ENCODE measurements at places on chromosomes 11 and 22.

DNA sequence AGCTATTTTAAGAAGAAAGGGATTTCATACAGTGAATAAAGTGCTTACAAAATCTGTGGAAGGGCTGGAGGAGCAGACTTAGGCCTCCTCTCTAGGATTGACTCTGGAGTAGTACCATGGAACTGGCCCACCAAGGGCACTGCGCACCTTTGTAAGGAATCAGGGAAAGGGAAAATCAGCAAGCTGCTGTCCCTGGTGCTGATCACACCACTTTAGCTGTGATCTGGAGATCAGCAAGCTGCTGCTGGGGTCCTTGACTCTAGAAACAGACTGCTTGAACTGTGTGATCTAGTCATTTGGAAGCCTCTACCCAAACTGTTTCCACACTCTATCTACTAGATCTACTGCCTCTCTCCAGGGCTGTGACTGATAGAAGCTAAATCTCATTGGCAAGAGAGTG lies 18.4 kb upstream of the TECTA start:
- DNase-seq = no peak

GRCh38 chr11:13905137-13905781 lies 57.3 kb upstream of the SPON1 start:
- no peak for DNase-seq

DNA sequence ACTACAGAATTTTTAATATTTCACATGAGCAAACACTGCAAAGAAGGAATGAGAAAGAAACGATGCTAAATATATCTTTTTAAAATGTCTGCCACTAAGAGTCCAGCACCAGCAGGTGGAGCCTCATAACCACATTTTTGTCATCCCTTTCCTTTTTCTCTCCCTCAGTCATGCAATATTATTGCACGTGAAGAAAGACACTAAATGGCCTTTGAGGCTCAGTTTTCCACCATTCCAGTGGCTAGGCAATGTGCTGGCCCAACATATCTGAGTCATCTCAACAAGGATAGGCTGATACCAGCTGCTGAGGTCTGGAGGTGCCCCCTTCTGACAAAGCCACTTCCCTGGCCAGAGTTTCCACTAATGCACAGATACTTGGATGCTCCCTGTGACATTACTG lies 1.8 kb downstream of the ALKBH8 start:
- peak; percentile 48 for DNase-seq

- DNase-seq = peak; percentile 56
These were observed 760 bp upstream of the CELSR1 start for GRCh38 chr22:46537946-46538813.

DNA sequence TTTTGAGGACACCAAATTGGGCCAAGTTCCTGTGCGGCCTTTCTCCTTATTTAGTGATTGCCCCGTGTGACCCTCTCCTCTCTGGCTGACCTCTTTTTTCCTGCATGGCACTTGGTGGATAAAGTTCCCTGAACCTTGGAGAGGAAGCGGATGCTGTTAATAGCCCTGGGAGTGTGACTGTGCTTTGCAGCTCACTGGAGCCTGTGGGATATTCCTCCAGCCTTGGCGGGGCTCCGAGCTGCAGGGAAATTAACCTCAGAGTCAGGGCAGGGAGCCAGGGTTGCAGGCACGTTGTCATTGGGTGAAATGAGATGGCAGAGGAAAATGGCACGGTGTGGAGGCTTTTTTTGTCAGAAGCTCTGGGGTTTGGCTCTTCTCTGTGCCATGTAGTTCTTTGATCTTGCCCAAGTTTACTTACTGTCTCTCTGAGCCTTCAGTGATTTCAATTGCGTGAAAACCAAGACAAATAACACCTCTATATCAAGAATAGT lies 965 bp downstream of the OR9Q1 start:
- DNase-seq = no peak

DNA sequence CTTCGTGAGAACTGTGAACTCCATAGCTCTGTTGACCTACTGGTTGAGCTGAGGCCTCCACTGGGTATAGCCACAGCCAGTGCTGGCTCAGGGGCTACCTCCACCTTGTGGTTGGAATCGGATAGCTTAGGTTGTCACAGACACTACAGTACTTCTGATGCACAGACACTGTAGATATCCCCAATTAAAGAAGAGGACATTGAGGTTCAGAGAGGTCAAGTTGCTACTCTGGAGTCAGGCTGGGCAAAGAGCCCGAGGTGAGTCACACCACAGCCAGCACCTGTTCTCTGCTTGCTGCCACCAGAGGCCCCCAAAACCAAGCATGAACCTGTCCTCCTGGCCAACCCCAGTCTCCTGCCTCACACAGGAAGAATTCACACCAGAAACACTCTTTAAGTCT lies 5.4 kb downstream of the UFD1 start:
- no peak for DNase-seq

DNA sequence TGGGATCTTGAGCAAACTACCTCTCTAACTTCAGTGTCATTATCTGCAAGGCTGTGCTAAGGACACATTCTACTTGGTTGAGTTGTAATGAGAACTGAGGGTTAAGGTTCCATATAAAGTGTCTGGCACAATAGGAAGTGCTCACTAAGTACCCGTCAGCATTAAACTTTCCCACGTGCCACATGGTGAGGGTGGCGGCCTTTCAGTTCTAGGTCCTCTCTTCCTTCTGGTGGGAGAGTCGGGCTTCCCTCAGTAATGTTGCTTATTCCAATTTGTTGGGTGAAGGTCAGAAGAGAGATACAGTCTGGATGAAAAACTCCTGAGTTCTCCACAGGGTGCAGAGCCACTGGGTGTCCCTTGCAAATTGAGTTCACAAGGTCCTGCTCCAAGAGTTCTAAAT lies 4.6 kb upstream of the CD6 start:
- DNase-seq = peak; percentile 35

DNA sequence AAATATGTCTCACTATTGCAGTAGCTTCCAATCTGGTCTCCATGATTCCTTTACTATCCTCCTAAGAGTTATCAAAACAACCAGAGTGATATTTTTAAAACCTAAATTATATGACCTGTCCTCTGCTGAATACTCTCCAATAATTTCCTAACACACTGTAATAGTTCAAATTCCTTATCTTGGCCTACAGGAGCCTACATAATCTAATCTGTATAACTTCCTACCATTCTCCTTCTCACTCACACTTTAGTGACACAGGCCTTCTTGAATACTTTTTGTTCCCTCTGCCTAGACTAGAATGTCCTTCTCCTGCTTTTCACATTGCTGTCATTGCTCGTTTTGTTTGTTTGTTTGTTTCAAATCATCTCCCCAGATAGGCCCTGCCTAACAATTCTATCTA lies 9.4 kb downstream of the FHIP1B start:
- no peak for DNase-seq

DNA sequence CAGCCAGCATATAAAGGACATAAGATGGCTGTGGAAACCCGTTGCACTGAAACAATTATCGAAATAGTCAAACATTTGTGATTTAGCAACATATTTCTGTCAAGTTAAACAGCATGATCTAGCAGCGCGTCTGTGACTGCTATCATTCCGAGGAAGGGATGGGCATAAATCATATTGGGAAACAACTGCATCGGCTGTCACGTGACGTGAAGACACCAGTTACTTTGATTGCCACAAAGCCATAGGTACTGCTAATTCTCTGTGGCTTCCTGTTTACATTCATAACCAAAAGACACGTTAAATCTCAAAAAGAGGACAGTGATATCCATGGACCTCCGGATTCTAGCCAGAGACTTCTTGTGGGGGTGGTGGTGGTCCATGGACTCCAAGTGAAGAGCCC lies 87.8 kb downstream of the CACNA1I start:
- no peak for DNase-seq

- no peak for DNase-seq
These were observed 14.0 kb downstream of the RHOG start for GRCh38 chr11:3826721-3827120.

GRCh38 chr22:24400726-24401596 lies 26.4 kb upstream of the ADORA2A start:
- DNase-seq = peak; percentile 94

DNA sequence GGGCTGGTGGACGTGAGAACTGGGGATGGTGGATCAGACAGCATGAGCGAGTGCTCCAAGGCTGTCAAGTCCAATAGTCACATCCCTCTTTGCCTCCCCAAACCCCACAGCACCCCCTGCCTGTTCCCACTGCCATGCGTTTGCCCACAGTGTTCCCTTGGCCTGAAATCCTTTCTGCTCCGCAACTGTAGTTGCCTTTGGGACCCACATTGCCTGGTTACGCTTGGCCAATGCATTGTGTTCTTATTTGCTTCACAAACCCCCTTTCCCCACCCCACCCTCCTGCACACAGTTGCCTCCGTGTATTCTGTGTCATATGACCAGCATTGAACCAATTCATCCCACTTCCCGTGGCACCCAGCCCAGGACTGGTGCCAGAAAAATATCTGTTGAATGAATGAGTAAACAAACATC lies 2.1 kb upstream of the KIAA0930 start:
- DNase-seq = no peak

DNA sequence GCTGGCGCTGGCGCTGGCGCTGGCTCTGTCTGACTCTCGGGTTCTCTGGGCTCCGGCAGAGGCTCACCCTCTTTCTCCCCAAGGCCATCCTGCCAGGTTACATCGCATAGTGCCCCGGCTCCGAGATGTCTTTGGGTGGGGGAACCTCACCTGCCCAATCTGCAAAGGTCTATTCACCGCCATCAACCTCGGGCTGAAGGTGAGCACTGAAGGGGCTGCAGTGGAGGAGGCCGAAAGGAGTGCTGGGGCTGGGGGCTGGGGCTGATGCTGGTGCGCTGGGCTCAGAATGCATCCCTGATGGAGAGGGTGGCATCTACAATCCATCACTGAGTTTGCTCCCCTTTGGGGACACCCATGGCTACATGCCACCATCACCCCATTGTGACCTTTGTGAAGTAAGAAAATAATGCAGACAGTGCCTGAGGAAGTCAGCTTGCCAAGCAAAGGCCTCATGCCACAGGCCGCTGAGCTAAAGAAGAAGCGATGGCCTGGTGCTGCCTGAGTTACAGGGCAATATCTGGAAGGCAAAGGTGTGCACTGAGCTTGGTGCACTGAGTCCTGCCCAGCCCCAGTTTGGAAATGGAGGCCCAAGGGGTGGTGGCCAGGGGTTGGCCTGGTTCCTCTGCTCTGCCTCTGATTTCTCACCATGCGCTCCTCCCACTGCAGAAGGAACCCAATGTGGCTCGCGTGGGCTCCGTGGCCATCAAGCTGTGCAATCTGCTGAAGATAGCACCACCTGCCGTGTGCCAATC lies 620 bp downstream of the SMPD1 start:
- no peak for DNase-seq

GRCh38 chr11:45149483-45150056 lies 3.1 kb downstream of the PRDM11 start:
- DNase-seq = no peak

DNA sequence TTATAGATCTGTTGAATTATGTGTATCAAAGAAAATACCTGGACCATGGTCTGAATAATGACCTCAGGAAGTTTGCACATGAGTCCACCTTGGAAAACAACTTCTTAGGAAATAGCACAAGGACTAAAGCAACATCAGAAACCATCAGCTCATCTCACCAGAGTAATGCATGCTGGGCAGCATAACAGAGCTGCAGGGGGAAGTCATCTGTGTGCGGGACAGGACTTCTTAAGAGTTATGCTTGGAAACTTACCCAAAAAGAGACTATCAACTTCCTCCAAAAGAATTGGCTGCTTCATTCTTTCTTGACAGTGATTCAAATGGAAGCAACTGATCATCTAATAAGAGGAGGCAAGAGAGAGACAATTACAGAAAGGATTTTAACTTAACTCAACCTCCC lies 2.5 kb downstream of the OR56B4 start:
- DNase-seq = no peak

GRCh38 chr22:30781271-30781875 lies 86.7 kb downstream of the OSBP2 start:
- no peak for DNase-seq

GRCh38 chr22:21067901-21068680 lies 22.3 kb downstream of the LRRC74B start:
- DNase-seq = no peak

GRCh38 chr11:22554221-22554620 lies 71.4 kb downstream of the FANCF start:
- DNase-seq = peak; percentile 5

DNA sequence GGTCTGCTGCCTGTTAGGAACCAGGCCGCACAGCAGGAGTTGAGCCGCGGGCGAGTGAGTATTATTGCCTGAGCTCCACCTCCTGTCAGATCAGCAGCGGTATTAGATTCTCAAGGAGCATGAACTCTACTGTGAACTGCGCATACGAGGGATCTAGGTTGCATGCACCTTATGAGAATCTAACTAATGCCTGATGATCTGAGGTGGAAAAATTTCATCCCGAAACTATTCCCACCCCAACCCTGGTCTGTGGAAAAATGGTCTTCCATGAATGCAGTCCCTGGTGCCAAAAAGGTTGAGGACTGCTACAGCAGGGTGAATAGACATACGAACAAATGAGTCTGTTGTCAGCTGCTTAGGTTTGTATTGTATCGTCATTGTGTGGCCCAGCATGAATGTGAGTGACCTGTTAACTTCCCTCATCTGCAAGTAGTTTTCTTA lies 29.8 kb downstream of the RNF141 start:
- no peak for DNase-seq

- DNase-seq = no peak
These were observed 4.6 kb upstream of the SMCO4 start for GRCh38 chr11:93547773-93548172.

DNA sequence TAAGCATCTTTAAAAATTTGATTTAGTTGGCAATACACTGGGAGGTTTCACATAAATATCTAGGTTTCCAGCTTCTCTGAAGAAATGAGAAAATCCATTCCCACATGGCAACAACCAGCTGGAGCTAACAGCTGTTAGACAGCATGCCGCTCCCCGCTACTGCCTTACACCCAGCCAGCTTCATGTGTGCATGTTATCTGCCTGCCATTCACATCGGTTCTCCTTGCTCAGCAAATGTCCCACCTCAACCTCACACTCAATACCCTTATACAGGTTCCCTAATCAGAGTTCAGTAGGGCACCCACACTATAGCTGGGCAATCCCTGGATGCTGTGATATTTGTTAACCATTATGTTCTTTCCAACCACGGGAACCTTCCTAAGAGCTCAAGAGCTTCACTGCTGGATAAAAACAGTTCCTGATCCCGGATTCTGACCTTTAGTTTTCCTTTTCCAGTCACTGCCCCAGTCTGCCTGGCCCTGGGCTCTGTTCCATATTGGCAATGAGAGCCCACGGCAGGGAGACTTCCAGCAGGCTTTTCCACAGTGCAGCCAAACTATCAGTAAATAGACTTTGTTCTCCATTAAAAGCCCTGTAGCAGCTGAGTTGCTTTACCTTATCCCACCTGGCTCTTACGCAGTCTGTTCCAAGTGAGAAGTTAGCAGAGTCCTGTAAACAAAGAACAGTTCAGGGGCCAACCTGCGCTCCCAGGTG lies 8.6 kb downstream of the RPUSD4 start:
- DNase-seq = no peak

- no peak for DNase-seq
These were observed 34.8 kb downstream of the IRAG1 start for GRCh38 chr11:10658621-10659338.
